ENCODE measurements at places on chromosomes 1 and 21.

DNA sequence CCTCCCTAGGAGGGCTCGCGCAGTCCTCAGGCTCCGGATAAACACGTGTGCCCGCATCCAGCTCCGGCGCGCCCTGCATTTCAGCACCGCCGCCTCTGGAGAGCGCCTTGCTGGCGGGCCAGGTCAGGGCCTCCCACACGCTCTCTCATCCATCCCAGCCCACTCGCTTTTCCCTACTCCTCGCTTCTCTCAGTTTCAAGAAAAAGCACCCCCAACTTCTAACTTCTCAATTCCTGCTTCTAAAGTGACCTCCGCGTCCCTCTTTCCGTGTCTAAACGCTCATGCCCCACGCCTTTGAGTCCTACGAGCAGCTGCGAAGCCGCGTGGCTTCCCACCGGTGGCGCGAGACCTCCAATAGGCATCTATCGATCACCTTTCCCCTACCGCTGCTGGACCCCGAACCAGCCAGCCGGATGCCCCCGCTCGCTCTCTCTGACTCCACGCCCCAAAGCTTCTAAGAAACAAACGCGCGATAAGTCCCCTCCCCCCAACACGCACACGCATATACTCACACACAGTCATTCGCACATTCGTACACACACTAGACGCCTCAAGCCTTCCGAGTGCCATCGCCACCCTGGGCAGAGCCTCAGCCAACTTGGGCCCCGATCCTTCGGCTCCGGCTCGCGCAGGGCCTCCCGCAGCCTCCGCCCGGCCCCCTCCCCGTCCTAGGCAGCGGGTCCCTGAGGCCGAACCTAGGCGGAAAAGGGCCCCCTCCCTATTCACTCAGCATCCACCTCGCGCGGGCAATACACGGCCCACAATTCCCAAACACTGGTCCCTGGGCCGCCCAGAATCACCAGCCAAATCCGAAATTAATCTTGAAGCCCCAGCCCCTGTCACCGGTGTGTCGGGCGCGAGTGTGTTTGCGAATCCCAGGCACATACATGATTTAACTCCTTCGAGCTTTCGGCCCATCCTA, 1.1 kb downstream of the NMNAT2 start:
- DNase-seq = peak; percentile 22

DNA sequence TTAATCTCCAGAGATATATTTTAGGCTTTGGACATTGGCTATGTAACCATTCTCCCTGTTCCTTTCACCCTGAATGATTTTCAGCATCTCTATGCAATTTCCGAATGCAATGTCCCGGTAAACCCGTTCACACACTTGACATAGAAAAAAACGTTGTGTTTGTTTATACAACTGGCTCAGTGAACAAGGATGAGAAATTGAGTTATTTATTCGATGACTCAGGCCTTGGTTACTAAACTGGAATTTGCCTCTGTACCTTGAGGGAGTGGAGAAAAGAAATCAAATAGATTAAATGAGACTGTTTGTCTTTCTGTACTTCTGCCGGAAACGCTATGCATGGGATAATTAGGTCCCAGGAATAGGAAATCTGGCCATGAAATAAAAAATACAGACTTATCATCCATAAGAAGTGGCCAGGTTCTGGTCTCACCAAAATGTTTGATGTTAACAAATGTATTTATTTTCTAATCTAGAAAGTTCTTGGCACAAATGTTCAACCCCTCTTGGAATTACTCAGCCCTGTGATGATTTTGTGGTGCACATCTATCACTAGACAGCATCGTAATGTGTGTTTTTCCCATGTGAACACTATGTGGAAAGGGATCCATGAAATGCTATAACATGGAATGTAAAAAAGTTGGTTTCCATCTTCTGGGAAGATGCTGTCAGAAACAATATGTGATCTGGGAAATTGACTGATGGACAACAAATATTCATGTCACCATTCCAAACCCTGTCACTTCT, 253.9 kb downstream of the DUSP10 start:
- DNase-seq = no peak

DNA sequence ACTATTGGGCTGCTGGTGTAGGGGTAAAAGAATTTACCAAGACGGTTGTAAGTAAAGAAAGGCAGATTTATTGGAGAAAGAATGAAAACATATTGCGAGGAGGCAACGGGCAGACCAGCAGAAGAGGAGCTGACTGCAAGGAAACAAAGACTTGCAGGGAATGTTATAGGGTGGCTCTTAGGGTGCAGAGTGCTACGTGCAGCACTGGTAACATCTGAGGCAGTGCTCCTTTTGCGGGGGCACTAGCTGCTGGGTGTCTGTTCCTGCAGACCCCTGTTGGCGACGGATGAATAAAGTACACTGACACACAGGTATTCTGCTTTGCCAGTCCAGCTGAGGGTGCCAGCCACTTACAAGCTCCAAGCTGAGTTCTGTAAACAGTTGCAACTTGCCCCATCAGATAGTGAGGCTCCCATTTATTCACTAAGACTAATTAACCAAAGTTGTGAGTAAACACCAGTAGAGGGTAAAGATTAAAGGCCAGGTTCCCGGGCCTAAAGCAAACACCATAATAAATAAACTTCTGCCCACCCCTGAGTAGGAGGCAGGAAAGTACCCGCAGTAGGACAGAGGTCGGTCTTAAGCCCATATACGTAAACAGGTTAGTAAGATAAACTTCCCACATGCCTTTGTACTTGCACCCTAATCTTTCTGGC, 140.2 kb upstream of the KCNK1 start:
- DNase-seq = no peak

DNA sequence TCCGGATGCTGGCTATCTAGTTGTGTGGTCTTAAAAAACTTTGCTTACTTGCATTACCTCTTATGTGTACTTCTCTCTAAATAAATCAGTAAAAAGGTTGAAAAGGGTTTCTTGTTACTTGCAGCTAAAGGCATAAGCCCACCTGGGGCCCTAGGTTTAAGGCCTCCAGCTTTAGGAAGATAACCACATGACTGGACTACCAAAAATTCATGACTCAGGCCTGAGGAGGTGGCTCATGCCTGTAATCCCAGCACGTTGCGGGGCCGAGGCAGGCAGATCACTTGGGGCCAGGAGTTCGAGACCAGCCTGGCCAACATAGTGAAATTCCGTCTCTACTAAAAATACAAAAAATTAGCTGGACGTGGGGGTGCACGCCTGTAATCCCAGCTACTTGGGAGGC, 142.9 kb downstream of the APP start:
- no peak for DNase-seq

DNA sequence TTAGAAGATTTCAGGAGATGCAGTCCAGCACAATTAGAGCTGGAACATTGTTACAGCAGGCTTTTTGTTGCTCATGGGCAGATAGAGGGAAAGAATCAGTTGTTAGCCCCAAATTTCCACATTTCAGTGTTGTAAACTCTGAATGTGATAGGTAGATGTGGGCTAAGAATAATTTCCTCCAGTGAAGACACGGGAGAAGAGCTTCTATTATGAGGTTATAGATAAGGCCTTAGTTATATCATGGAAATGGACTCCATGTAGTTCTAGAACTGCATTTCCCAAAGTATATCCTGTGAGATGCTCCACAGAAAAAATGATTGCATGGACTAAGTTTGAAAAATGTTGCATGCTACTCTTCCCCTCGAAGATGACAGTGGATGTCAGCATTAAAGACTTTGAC, 64.9 kb downstream of the PRKAA2 start:
- DNase-seq = no peak

DNA sequence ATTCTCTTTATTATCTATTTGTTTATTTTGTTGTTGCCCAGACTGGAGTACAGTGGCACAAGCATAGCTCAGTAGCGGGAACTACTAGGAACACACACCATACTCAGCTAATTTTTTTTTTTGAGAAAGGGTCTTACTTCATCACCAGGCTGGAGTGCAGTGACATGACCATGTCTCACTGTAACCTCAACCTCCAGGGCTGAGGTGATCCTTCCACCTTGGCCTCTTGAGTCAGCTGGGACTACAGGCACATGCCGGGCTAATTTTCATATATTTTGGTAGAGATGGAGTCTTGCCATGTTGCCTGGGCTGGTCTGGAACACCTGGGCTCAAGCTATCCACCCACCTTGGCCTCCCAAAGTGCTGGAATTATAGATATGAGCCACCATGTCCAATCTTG, 5.3 kb upstream of the TXNIP start:
- no peak for DNase-seq

All from CD4-positive, alpha-beta T cell treated with Interleukin-1 beta for 1 hour (primary cell).